Stimulated activated naive B cell treated with anti-CD40 and anti-IgM and Interleukin-4, amounts not matched to agents 10 μg/mL and 1 μg/mL and 100 μg/mL, for 72 hours (primary cell): ENCODE measurements at places on chromosomes 16 and 17.
A peak's percentile ranks its signal among the peaks of the same experiment; 100 is the strongest.

DNA sequence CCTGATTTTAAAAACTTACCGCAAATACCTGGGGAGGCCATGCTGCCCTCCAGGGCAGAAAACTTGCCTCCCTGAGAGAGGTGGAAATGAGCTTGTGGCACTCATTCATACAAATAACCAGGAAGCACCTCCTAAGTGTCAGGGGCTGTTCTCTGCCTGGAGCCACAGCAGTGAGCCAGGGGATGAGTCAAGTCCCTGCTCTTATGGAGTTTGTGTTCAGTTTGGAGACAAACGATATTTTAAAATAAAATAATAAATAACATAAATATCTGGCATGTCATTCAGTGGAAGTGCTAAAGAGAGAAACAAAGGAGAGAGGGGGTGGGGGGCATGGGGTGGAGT is 313.8 kb downstream of the C16orf95 start:
- peaks cover 25% of the 10 kb centered on the region for H3K27me3 ChIP-seq
- no peaks in the 10 kb centered on the region for H3K36me3 ChIP-seq
- no peak for DNase-seq
- H3K4me1 ChIP-seq = no peaks in the 10 kb centered on the region
- no peak overlapping the region for H3K27ac ChIP-seq

- peak overlapping the region; percentile 89 for H3K4me3 ChIP-seq
- DNase-seq = no peak
- H3K27ac ChIP-seq = no peak overlapping the region
- H3K4me1 ChIP-seq = peaks cover 26% of the 10 kb centered on the region
- H3K27me3 ChIP-seq = no peaks in the 10 kb centered on the region
Observed at GRCh38 chr17:82753201-82753464, 1.3 kb downstream of the TBCD start.

GRCh38 chr17:28379814-28380801 is 8.6 kb downstream of the SARM1 start:
- no peak overlapping the region for H3K4me3 ChIP-seq
- H3K27ac ChIP-seq = peak overlapping the region; percentile 37
- no peak for DNase-seq
- H3K4me1 ChIP-seq = peaks cover 42% of the 10 kb centered on the region
- H3K27me3 ChIP-seq = peaks cover 14% of the 10 kb centered on the region
- peaks cover 34% of the 10 kb centered on the region for H3K36me3 ChIP-seq

DNA sequence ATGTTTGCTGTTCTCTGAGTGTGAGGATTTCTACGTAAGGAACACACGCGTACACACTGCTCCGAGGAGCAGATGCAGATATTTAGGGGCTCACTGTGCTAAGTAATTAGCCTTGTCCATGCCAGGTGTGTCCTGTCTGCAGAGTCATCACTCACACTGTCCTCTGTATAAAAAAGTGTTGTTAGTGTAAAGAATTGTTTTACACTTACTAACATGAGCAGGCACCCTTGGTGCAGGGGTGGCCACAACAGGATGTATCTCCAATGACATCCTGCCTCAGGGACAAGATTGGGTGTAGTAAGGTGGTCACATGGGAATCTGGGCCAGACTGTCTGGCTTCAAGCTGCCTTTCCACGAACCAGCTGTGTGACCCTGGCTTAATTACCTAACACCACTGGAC is 63.9 kb downstream of the NDEL1 start:
- peaks cover 5% of the 10 kb centered on the region for H3K36me3 ChIP-seq
- no peak for DNase-seq
- H3K4me1 ChIP-seq = no peaks in the 10 kb centered on the region

- H3K27me3 ChIP-seq = peaks cover 16% of the 10 kb centered on the region
- no peak overlapping the region for H3K4me3 ChIP-seq
- H3K36me3 ChIP-seq = no peaks in the 10 kb centered on the region
- no peaks in the 10 kb centered on the region for H3K4me1 ChIP-seq
Observed at GRCh38 chr16:2827374-2827791, 2.7 kb upstream of the ZG16B start.

GRCh38 chr17:55690105-55690508 is 32.6 kb downstream of the TMEM100 start:
- H3K27ac ChIP-seq = no peak overlapping the region
- H3K4me3 ChIP-seq = no peak overlapping the region
